ENCODE measurements at places on chromosomes 13 and 19.

GRCh38 chr13:89695343-89696257 lies 1651.9 kb upstream of the MIR17HG start:
- DNase-seq = no peak

DNA sequence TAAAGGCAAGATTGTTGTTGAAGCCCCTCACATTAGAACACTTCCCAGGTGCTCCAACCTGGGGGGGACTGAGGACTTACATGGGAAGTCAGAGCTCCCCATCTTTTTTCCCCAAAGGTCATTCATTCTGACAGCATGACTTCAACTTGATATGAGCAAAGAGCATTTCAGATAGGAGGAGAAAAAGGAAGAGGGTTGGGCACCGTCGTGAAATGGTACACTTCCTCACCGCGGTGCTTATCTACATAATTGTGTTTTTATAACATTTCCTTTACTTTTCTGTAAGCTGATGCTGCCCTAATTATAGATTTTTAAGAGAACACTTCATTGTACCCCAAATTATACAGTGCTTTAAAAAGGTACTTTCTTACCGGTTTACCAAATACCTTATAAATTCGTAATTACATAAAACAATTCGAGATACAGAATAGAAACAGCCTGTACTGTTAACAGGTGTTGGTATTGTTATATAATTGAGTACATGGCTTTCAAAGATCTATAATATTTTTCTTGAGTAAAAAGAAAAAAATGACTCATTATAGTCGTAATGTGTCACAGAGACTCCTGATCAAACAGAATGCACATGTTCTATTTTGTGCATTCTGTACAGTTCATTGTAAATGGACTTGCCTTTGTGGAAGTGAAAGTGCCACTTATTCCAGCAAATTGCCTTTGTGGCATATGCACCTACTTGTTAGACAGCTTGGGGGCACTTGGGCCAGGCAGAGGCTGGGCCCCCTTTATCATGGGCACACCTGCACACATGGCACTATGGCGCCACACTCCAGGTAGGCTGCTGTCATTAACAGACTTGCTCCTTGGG lies 81.8 kb downstream of the GGACT start:
- no peak for DNase-seq

GRCh38 chr19:33370783-33371182 lies 2.7 kb upstream of the CEBPG start:
- DNase-seq = no peak

DNA sequence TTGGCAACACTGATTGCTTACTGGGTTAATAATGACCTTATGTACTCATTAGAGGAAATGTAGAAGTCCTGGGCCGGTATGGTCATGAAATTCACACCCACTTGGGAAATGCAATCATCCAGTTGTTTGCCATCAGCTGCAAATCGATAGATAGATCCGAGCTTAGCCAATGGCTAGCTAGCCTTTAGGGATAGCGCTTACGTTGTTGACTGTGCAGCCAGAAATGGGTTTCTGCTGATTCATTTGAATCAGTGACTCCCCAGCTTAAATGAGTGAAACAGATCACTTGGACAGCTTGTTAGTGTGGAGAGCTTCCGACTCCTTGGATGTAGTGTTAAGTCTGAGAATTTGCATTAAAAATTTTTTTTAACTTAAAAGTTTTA lies 11.8 kb downstream of the IL17D start:
- no peak for DNase-seq
